ENCODE measurements at places on chromosomes 3 and 15. TPM values are rescaled to one million over a fixed set of nuclear protein-coding genes. Genes with fewer than 3 reads are reported as not detected.

The HYAL1 gene
- 2.2 TPM for polyA plus RNA-seq

The GOLGA6L4 gene
- polyA plus RNA-seq: 29.6 TPM

The RHOV gene
- 0.36 TPM for polyA plus RNA-seq

The LYSMD4 gene
- 14.9 TPM for polyA plus RNA-seq

The NOX5 gene
- 1.2 TPM for polyA plus RNA-seq

The NR2E3 gene
- polyA plus RNA-seq: 0.97 TPM

The TMCO5A gene
- polyA plus RNA-seq: not detected

The NR1I2 gene
- 0.44 TPM for polyA plus RNA-seq

The IDH3A gene
- 47.0 TPM for polyA plus RNA-seq

GRCh38 chr3:186108106-186108940 lies 566 bp downstream of the ETV5 start:
- DNase-seq: peak; percentile 59

- no peak for DNase-seq
Measured at GRCh38 chr3:114800272-114801031, 346.6 kb downstream of the ZBTB20 start.

DNA sequence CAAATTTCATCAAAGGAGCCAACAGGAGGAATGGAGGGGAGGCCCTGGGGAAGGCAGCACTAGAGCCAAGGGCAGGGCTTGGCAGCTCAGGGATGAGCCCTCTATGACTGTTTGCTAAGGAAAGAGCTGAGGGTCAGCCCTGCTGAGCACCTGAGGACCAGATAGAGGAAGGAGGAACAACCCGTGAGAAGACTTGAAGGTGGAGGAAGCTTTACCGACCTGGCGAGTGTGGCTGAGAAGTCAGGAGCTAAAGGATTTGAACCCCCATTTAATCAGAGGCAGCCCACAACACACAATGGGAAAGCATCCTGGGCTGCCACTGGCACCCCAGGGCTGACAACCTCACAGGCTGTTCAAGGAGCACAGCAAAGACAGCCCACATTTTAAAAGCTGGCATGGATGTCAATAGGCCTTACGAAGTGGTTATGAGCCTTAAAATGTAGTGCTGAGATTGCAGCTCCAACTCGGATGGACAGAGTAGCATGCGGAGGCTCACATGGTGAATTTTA lies 20.7 kb upstream of the LRRC2 start:
- DNase-seq: no peak

DNA sequence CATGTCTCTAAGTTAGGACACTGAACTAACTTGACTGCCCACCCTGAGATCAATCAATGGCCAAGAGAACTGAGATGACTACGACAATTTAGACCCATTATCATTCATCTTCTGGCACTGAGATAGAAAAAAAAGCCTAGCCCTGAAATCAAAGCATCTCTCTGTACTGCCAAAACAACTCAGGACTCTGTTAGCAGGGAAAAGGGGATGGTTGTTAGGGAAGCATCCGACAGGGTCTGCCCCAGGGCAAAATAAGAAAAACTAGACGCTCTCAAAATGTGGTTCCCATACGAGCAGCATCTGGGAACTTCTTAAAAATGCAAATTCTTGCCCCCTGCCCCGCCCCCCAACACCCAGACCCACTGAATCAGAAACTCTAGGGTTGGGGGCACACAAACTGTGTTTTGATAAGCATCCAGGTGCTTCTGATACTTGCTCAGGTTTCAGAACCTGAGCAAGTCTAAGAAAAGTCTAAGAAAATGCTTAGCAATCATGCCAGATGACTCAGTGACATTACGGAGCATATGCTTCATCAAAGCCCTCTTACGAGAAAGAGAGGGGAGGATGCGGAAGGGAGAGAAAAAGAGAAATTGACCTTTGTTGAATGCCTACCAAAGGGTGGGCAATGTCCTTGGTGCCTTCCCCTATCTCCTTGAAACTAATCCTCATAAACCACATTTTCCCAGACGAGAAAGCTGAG lies 172.8 kb upstream of the HES1 start:
- no peak for DNase-seq

- DNase-seq: no peak
Measured at GRCh38 chr3:36923523-36923943, 21.3 kb downstream of the TRANK1 start.

DNA sequence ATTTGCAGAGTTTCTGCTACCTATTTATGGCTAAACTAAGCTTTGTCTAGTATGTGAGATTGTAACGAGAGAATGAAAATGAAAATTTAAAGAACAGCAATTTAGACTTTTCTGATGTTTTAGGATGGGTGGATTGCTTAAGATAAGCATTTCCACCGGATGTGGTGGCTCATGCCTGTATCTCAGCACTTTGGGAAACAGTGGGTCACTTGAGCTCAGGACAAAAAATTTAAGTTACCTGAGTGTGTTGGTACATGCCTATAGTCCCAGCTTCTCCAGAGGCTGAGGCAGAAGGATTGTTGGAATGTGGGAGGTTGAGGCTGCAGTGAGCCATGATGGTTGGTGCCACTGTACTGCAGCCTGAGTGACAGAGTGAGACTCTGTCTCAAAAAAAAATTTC lies 3.3 kb downstream of the PPP4R2 start:
- DNase-seq: no peak

DNA sequence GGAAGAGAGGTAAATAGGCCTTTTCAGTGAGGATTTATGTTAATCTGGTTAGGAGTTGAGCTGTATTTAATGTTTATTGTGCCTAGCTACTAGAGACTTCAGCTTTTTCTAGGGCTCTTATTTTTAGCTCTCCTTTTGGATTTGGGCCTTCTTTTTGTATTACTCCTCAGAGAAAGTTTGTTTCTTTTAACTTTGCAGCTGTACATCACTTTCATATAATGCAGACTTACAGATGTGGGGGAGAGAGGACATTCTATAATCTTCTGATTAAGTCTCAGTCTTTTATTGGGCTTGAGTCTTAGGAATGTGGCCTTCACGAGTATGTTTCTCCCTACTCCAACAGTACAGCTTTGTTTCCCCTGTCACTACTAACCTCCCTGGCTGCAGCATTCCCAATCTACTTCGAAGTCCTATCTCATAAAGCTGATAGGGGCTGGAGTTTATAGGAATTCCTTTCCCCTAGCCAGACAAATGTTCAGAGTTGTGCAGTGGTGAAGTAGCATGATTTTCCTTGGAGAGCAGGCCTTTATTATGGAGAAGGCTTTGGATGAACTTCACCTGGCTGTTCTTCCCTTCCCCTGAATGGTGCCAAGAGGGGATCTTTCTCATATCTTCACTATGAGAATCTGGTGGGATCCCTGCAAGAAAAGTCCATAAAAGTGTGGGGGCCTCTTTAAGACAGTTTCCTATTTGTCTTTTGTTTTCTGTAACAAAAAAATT lies 82.2 kb upstream of the CBLB start:
- no peak for DNase-seq

DNA sequence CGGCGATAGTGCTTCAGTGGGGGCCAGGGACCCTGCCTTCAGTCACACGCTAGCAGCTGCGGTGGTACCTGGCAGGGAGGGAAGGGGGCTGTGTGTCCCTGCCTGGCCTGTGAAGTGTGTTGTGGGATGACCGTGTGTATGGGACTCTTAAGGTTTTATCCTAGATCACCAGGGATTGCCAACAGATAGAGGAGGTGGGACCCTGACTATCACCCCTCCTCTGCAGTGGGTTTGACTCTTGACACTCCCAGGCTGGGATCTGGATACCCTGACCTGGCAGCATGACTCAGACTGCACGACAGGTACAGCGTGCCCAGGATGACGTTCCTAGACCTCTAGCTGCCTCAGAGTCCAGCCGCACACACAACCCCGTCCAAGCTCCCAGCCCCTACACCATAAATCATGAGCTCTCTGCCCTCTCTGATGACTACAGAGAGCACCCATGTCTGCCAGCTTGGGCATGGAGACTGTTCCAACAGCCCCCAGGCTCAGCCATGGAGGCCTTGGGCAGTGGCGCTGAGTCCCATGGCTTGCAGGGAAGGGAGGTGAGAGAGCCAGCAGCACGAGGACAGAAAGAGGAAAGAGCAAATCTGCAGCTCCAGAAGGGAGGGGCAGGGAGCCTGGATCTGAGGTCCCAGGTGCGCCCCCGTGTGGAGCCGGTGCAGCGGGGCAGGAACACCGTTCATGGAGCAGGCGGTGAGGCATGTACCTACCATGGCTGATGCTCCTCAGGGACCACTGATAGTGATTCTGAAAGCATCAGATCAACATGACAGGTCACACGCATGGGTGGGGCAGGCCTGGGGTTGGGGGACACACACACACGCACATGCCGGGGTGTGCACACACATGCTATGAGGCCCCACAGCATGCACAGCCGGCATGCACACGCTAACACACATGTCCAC lies 71.0 kb downstream of the ADAMTS7 start:
- DNase-seq: no peak

- DNase-seq: no peak
Measured at GRCh38 chr3:151625086-151625485, 108.6 kb upstream of the AADACL2 start.

- no peak for DNase-seq
Measured at GRCh38 chr3:152209060-152209459, 59.7 kb upstream of the MBNL1 start.

DNA sequence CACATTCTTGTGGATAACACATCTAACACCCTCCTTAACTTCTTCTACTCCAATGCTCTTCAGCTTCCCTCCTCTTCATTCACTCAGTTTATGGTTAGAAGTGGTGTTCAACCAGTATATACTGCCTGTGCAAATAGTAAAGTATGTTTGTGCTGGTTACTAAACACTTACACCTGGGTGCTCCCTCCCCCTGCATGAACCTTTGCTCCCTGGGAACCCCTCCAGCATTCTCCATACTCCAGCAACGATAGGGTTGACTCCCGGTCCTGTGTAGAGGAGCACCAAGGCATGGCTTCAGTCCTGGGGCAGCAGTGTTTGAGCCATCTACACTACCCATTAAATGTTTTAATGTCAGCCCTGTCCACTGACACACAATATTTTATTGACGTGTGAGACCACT lies 407.5 kb upstream of the DPH6 start:
- DNase-seq: no peak

- no peak for DNase-seq
Measured at GRCh38 chr15:77034695-77035489, 36.0 kb downstream of the TSPAN3 start.

DNA sequence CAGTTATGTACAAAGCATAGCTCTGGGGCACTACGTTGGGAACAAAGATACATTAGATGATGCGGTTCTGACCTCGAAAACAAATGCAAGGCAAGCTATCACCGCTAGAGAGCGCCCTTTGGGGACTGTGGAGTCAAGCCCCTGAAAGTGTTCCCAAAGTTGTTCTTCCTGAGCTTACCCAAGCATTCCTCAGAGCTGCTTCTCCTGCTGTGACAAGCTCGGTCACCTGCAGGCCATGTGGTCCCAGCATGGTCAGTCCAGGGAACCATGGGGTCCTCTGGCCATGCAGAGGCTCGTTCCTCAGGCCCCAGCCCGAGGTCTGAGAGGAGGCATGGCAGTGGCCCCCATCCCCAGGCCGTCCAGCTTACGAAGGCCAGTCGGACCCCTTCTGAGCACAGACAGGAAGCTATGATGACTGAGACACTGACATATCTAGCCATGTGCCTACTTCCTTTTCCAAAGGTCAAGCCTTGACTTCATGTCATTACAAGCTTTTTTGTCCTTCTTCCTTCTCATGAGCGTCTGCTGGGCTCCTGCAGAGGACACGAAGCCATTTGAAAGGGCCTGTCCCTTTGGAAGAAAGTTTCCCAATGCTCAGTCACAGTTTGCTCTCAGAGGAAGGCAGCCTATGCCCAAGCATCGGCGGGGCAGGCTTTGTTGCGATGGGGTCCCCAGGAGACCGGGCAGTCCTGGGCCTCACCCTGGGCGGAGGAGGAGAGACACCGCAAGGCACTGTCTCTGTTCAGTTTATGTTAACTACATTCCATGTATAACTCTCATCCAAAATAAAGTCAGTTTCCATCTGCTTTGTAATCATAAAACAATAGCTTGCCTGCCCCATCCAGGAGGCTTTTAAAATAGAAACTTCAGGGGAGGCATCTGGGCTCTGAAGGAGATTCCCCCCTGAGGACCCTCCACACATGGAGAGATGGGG lies 79.3 kb downstream of the ATP10A start:
- no peak for DNase-seq

DNA sequence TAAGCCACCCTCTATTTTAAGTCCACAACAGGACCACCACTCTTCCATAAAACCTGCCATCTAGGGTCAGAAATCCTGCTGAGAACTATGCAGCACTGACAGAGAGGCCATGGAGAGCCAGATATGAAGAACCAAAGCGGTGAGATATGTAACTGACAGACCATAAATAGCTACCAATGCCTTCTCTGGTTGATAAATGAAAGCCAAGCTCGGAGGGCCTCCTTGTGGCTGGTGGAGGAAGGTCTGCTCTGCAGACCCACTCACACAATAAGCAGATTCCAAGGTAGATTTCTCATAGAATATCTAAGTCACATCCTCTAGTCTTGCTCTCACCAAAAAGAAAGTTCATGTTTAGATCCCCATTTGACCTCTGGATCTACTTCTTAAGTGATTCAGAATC lies 38.9 kb downstream of the RYK start:
- DNase-seq: no peak

DNA sequence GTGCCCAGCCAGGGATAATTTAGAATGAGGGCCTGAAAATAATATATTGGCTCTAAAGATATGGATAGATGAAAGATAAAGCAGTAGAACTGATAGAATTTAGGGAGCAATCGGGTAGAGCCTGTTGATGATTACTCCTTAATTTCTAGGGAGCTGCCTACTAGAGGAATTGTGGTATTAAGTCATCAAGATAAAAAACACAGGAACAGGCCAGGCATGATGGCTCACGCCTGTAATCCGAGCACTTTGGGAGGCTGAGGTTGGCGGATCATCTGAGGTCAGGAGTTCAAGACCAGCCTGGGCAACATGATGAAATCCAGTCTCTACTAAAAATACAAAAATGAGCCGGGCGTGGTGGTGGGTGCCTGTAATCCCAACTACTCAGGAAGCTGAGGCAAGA lies 130.4 kb downstream of the PCCB start:
- DNase-seq: no peak

GRCh38 chr15:52751522-52751921 lies 38.6 kb downstream of the ONECUT1 start:
- no peak for DNase-seq

GRCh38 chr3:128397484-128397883 lies 69.2 kb downstream of the DNAJB8 start:
- no peak for DNase-seq

- peak; percentile 59 for DNase-seq
Measured at GRCh38 chr3:16085884-16086608, 88.4 kb upstream of the GALNT15 start.

DNA sequence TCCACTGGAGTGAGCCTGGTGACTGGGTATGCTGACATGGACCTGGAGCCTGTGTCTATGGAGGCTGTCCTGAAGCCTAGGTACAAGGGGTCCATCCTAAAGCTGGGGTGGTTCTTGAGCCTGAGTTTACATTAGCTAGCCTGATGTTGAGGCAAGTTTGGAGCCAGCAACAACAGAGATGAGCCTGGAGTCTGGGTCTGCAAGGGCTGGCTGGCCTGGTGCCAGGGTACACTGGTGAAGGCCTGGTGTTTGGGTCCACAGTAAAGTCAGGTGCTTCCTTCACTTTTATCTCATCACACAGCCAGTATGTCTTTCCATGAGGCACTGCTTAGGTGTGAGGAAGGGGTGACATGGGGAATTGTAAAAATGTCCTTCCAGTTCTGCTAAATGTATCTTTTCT lies 49.5 kb downstream of the TP63 start:
- DNase-seq: no peak

GRCh38 chr15:75181780-75182179 lies 19.9 kb upstream of the C15orf39 start:
- DNase-seq: no peak

All from right lung (tissue), 10 donors.